ENCODE measurements at places on chromosomes 12 and 14.
A peak's percentile ranks its signal among the peaks of the same experiment; 100 is the strongest.

- DNase-seq: no peak
These were observed 12.5 kb downstream of the RTL1 start for GRCh38 chr14:100891051-100891450.

DNA sequence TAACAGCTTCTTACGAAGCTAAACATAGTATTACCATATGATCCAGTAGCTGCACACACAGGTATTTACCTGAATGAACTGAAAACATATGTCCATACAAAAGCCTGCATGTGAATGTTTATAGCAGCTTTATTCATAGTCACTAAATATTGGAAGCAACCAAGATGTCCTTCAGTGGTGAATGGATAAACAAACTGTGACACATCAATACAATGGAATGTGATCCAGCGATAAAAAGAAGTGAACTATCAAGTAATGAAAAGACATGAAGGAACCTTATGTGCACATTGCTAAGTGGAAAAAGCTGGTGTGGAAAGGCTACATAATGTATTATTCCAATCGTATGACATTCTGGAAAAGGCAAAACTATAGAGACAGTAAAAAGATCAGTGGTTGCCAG lies 38.1 kb upstream of the JDP2 start:
- no peak for DNase-seq

GRCh38 chr14:34843011-34843554 lies 32.1 kb downstream of the BAZ1A start:
- no peak for DNase-seq

- DNase-seq: no peak
These were observed 7.4 kb downstream of the GTSF1 start for GRCh38 chr12:54465857-54466523.

GRCh38 chr12:77746096-77746495 lies 84.6 kb upstream of the NAV3 start:
- peak; percentile 78 for DNase-seq

GRCh38 chr14:50551877-50552276 lies 8.1 kb upstream of the ATL1 start:
- DNase-seq: no peak

- DNase-seq: no peak
These were observed 198.9 kb upstream of the SLC16A7 start for GRCh38 chr12:59396919-59397318.

GRCh38 chr12:10191865-10192264 lies 13.0 kb downstream of the TMEM52B start:
- DNase-seq: no peak

DNA sequence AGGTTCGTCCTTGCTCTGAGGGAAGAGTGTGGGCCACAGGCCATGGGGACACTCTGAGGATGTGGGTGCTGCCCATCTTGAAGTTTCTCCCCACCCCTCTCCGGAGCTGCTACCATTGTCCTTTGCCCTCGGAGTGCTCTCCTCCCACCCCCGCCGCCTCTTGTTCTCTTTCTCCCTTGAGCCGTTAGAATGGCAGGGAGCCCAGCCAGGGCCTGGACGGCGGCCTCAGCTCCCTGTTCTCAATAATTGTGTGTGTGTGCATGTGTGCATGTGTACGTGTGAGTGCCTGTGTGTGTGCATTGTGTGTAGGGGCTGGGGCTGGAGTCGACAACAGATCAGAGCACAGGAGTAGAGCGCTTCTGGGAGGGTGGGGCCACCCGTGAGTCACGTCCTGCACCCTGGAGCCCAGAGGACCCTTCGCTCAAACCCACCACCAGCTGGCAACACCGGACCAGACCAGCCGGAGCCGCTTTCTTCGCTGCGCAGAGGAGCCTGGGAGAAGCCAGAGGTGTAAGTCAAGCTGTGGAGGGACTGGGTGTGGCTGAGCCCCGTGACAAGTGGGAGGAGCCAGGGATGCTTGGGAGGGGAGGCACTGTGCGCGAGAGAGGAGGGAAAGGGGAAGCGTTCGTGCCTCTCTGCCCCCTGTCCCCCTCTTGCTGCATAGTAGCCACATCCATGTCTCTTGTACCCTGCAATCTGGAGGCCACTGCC lies 25.9 kb upstream of the KCNA5 start:
- DNase-seq: no peak

GRCh38 chr12:14362352-14362751 lies 3.1 kb upstream of the ATF7IP start:
- no peak for DNase-seq

GRCh38 chr12:117045160-117046010 lies 53.8 kb downstream of the TESC start:
- DNase-seq: no peak

GRCh38 chr12:72148709-72149108 lies 123.5 kb upstream of the TRHDE start:
- DNase-seq: no peak

DNA sequence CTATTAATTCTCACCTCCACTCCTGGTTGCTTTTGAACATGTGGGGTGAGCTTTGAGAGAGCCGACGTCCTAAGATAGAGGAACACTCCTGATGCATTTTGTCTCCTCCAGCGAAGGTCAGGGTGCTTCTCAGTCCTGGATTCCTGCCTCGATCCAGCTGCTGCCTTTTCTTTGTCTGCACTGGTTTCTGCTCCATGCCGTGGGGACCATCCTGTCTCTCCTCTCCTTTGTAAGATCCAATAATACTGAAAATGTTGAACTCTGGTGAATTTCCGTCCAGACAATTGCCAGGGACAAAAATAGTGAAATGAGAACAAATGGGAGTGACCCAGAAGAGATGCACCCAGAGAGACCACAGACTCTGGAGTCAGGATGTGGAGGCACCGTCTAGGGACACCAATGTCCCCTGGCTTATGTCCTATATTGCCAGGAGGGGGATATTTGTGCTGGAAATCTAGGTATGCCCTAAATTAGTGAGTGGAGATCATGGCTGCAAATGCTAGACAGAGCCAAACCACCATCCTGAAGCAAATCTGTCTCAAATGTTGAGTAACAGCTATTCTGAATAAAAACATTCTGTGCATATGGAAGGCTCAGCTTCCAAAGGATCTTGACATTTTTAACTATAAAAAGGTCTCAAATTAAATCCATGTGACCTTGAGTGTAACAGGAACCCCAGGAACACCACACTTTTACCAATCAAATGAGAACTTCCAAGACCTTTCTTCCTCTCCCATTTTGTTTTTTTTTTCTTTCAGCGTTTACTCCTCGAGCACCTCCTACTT lies 170.9 kb downstream of the PPM1H start:
- no peak for DNase-seq

- no peak for DNase-seq
These were observed 113.7 kb downstream of the SAMD4A start for GRCh38 chr14:54680651-54681050.

DNA sequence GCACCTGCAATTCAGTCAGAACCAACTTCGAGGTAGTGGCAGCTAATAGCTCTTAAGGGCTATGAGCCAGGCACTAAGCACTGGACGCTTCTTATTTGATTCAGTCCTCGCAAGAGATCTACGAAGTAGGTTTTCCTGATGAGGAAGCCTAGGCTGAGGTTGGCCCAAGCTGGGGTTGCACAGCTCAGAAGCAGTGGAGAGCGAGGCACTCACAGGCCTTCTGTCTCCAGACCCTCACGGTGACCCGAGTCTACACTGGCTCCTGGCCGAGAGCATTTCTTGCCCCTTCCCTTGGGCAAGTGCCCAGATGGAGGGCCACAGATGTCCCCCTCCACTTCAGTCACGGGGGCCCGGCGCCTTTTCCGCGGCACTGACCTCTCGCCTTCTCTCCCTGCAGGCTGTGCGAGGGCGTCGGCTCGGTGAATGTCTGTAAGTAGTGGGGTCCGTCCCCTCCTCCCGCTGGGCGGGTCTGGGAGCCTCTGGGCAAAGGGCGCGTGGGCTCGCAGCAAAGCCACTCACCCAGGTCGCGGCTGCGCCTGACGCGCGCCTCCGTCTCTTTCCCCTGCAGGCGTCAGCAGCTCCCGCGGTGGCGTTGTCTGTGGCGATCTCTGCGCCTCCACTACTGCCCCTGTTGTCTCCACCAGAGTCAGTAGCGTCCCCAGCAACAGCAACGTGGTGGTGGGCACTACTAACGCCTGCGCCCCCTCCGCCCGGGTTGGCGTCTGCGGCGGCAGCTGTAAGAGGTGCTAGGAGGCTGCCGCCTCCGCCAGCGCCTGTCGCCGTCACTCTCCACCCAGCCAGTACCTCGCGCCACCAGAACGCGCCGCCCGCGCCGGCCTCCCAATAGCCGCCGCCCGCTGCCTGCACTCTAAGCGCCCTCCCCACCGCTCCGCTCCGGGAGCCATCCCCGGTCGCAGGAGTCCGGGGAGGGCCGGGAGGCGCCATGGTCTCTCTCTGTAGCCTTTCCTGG lies 13.1 kb downstream of the KRT83 start:
- DNase-seq: peak; percentile 20

DNA sequence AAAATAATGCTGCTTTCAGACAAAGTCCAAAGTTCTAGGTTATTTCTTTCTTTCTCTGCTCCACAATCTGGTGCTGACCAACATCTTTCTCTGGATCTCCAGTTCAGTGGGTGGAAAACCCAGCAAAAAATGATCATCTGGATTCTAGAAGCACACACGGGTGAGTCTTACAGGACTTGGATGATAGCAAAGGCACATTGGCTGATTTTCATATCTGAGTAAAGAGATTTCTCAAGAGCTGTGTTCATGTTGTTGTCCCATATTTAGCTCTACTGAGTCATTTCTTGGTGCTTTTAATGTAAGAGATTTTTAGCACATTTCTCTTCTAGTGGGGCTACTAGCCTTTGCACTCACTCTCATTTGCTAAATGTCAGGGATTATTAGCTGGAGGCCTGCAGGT lies 336.7 kb downstream of the GALC start:
- DNase-seq: no peak

GRCh38 chr12:71958056-71958455 lies 19.4 kb downstream of the TPH2 start:
- no peak for DNase-seq

DNA sequence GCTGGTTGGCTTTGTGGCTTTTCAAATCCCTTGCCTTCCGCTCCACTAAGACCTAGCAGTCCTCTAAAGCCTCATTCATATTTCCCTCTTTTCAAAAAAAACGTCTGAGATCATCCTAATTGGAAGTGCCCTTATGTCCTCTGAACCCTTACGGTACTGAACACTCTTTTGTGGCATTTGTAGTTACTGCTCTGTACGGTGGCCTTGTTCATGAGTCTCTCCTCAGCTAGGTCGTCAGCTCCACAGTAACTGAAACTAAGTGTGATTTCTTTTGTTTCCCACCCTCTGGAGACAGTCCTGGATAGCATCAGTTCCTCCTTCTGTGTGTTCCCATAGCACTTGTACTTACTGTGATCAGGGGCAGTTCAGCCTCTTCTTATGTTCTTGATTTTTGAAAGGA lies 49.7 kb downstream of the DAAM1 start:
- no peak for DNase-seq

GRCh38 chr12:15200641-15201040 lies 20.6 kb downstream of the RERG start:
- DNase-seq: no peak

GRCh38 chr14:47557894-47558293 lies 117.5 kb downstream of the MDGA2 start:
- no peak for DNase-seq

GRCh38 chr12:49478949-49479664 lies 59.7 kb upstream of the KCNH3 start:
- DNase-seq: no peak

- DNase-seq: no peak
These were observed 44.4 kb upstream of the PRIMA1 start for GRCh38 chr14:93832665-93833064.

- DNase-seq: no peak
These were observed 24.2 kb upstream of the INF2 start for GRCh38 chr14:104665114-104665656.

GRCh38 chr12:40335991-40336390 lies 111.2 kb downstream of the LRRK2 start:
- no peak for DNase-seq

GRCh38 chr14:67385120-67385519 lies 25.0 kb downstream of the EIF2S1 start:
- no peak for DNase-seq

DNA sequence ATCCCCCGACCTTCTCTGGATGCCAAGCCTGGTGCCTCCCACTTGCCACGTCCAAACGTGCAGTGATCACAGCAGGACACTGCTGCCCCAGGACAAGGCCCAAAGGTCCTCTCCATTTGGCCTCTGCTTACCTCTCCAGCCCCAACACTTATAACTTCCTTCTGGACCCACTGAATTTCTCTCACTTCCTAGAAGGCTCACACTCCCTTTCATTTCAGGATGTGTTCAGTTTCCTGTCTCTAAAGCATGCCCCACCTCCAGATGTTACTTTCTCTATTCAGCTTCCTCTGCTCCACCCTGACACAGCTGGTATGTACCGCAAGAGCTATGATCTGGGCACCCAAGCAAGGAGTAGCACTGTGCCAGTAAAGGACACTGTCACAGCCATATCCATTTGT lies 33.0 kb downstream of the CDKL1 start:
- DNase-seq: no peak

DNA sequence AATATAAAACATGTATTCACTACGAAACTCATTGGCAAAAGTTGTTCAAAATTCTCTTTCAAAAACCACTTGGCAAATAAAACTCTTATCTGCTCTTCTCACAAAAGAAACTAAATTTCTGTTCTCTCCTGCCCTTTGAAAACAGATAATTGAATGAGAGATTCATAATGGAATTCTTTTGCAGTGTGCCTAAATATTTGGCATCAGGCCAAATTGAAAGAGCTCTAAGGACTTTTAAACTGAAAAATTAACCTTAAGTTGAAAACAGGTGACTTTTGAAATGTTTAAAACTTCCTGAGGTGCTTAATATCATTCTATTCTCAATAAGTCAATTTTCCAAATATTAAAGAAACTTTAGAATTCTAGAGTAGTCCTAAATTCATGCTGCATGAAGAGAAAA lies 136.4 kb downstream of the FSCB start:
- DNase-seq: no peak

DNA sequence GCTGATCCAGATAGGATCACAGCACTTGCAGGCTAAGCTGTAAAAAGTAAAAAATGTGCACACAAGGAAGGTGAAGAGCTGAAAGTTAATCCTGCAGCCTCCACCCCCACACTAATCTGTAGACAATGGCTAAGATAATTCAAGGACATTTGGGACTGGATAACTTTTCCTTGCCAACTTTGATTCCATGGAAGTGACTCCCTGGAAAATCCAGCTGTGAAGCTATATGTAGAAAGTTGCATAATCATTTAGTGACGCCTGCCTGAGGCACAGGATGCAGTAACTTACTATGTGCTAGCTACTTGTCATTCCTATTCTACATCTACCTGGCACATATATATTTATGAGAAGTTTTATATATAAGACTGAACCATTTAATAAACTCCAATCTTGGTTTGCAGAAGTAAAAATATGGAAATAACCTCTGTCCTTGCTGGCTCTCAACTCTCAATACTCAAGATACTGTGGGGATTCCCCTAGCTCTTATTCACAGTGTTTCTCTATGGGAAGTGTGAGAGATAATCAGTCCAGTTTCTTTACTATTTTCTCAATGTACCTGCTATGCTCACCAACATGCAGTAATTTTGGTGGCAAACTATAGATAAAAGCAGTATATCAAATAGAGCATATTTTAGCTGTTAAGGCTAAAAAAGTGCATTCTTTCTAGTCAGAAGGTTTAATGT lies 14.8 kb downstream of the LDHB start:
- DNase-seq: no peak

DNA sequence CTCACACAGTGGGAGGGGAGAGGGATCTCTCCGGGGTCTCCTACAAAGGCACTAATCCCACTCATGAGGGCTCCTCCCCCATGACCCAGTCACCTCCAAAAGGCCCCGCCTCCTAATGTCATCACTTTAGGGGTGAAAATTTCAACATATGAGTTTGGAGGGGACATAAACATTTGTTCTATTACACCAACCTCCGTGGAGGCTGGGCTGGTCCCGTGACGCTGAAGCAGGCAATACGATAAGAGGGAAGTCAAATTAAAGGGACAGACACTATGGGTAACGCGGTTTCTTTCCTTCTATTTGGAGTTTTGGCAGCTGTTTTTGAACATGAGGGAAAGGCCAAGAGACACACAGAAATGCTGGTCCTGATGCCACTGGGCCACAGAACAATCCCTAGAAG lies 175.7 kb upstream of the VASH1 start:
- no peak for DNase-seq

Measured in SHP77 treated with DMSO at 0.1 percent for 48 hours (cell line).